ENCODE measurements at places on chromosomes 5 and 9.

GRCh38 chr5:17019324-17019723 lies 83.2 kb upstream of the MYO10 start:
- DNase-seq: no peak

- no peak for DNase-seq
These were observed 93.0 kb downstream of the THBS4 start for GRCh38 chr5:80128141-80128540.

- DNase-seq: no peak
These were observed 37.1 kb upstream of the TDRD7 start for GRCh38 chr9:97374811-97375210.

DNA sequence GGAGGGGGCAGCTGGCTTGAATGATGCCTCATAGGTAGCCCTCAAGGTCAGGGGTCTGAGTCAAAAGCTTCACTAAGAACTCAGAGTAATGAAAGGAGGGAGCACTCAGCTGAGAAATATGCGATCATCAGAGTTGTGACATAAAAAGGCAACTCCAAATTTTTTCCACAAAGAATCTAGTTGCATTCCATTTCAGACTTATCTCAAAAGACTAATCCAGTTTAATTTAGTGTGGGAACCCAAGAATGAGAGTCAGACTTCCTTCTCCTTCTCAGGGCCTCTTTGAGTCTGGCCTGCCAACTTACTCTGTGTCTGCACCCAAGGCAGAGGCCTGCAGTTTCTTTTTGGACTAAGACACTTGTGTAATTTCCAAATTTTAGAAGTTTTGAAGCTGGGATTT lies 34.7 kb downstream of the GABRP start:
- DNase-seq: no peak

GRCh38 chr5:138569782-138570181 lies 5.4 kb downstream of the HSPA9 start:
- DNase-seq: no peak

All from OCI-LY7 (cell line).